ENCODE measurements at places on chromosomes 12 and 14.
A peak's percentile ranks its signal among the peaks of the same experiment; 100 is the strongest.

DNA sequence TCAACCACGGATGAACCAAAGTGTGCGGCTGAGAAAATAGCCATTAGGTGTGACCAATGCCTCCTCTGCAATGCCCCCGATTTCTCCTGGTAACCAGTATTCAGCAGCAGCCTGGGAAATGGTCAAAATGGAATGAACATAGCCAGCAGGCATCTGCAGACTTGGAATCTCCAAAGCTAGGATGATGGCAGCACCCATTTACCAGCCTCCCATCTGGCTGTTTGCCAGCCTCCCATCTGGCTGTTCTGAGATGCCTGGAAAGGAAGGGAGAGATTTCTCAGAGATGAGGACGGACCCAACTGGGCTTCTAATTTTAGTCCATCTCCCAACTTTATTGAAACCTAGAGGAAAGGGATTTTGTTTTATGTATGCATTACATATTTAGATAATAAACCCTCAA, 16.2 kb downstream of the CLMN start:
- no peak for DNase-seq

DNA sequence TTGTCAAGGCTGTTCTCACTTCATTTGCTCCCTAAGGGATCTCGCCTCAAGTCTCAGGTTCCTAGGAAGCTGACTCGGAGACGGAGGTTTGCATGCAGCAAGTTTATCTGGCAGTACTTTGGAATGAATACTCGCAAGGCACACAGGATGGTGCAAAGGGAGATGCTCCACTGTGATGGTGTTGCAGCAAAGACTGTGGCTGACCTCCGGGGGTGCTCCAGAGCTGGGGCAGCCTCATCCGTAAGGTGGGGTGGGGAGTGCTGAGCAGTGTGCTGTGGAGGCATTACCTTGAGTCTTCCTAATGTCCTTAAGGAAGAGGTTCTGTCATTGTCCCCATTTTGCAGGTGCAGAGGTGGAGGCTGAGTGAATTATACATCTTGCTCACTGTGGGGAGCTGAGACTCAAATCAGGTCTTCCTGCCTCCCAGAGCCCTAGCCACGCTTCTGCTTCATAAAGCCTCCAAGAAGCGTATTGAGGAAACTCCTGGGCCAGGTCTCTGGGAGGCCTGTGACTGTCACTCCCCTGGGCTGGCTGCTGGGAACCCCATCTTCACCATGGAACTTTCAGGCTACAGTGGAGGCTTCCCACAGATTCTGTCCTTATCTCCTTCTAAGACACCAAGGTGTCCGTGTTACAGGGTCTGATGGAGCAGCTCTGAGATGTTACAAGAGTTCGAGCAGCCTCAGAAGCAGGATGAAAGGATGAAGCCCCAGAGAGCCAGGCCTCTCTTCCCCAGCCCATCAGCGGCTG, 39.5 kb downstream of the GALNT16 start:
- no peak for DNase-seq

GRCh38 chr12:94180558-94181296, 32.4 kb downstream of the PLXNC1 start:
- peak; percentile 14 for DNase-seq

DNA sequence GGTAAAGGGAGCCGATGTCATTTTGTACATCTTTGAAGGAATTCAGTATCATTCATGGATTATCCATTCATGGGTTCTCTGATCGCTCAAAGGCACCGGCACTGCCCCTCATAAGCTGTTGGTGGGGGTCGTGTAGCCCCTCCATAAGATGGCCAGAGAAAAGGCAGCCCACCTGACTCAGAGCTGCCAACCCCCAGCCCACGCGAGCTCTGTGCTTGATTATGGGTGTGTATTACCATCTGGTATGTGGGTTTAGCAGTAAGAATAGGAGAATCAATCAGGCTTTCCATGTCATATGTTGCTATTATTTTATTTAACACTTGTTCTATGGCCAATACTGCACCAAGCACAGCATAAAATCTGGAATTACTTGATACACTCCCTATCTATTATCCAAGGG, 32.1 kb upstream of the AMIGO2 start:
- DNase-seq = no peak

DNA sequence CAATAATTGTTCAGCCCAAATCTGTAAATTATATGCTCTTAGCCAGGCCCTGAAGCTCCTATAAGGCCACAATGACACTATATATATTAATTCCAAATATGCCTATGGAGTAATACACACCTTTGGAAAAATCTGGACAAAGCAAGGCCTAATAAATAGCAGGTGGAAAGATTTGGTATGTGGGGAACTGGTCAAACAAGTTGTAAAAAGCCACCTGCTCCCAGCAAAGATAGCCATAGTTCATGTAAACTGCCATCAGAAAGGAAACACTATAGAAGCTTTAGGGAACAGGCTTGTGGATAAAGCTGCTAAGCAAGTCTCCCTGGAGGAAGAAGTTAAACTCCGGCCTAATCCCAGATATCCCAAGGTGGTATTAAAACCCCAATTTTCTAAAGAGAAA, 29.7 kb downstream of the PRMT8 start:
- no peak for DNase-seq

- DNase-seq = no peak
Observed at GRCh38 chr12:26523708-26524150, 309.3 kb downstream of the ITPR2 start.

- DNase-seq = no peak
Observed at GRCh38 chr14:54734966-54735365, 167.7 kb downstream of the GCH1 start.

DNA sequence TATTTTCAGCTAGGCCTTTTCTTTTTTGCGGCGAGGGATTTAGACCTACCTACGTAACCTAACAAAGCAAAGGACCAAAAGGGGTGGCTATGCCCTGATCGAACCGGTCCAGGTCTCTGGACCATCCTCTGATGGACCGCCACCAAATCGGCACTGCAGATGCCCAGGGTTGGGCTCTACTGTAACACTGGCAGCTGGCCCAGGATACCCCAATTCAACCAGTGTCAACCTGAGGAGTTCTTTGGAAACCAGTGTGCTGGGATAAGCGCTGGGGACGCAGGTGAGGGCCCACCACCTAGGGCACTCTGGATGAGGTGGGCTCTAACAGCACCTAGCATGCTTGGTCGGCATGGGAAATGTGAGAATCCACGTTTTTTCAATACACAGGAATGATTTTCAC, 32.2 kb downstream of the FBXO21 start:
- no peak for DNase-seq

DNA sequence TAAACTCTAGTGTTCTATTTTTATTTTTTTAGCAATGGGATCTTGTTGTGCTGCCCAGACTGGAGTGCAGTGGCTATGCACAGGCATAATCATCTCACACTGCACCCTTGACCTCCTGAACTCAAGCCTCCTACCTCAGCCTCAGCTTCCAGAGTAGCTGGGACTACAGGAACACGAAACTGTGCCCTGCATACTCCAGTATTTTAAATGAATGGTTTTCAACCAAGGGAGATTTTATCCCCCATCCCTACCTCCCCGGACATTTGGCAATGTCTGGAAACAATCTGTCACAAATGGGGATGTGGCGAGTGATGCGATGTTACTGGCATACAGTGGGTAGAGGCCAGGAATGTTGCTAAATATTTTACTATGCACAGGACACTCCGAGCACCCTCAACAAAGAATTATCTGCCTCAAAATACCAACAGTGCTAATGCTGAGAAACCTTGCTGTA, 2.1 kb downstream of the CBX5 start:
- DNase-seq = no peak

DNA sequence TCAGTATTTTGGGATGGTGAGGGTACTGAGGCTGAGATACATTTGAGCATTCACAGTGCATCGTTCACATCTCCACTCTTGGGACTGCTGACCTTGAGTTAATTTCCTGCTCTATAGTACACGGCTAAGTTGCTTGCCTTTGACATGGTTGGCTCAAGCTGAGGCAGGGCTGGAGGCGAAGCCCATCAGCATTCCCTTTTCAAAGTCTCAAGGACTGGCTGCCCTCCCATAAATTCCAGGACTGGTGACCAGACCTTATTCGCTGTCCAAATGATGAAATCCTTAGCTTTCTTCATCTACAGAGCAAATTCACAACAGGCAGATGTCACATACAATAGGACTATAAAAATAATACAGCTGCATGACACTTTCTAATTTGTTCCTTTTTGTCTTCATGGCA, 85.9 kb downstream of the SSPN start:
- no peak for DNase-seq

DNA sequence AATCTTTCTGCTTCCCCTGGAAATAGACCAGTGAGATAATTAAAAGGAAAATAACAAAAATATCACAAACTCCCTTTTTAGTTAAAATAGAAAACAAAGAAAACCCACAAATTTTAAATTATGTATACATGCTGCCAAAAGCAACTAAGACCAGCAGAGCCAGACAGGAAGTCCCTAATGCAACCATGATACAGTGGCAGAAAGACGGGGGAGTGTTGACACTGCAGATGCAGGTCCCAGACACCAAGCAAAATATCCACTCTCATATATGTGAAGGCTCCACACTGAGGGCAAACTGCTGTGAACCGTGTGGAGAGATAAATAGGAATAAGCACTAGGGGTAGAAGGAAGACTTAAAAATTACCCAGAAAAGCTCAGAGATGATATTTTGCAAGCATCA, 401.0 kb downstream of the BTG1 start:
- no peak for DNase-seq

GRCh38 chr14:65821224-65821753, 408.8 kb downstream of the FUT8 start:
- DNase-seq = no peak

- no peak for DNase-seq
Observed at GRCh38 chr12:67942724-67943123, 46.5 kb upstream of the IFNG-AS1 start.

DNA sequence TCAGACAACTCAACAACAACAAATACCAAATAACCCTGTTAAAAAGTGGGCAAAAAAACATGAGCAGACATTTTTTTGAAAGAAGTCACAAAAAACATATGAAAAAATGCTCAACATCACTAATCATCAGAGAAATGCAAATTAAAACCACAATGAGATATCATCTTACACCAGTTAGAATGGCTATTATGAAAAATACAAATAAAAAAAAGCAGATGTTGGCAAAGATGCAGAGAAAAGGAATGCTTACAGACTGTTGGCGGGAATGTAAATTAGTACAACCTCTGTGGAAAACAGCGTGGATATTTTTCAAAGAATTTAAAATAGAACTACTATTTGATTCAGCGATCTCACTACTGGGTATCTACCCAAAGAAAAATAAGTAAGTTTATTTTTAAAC, 114.0 kb downstream of the SLC38A4 start:
- DNase-seq = no peak

GRCh38 chr14:83300476-83301064, 1766.9 kb upstream of the SEL1L start:
- no peak for DNase-seq

DNA sequence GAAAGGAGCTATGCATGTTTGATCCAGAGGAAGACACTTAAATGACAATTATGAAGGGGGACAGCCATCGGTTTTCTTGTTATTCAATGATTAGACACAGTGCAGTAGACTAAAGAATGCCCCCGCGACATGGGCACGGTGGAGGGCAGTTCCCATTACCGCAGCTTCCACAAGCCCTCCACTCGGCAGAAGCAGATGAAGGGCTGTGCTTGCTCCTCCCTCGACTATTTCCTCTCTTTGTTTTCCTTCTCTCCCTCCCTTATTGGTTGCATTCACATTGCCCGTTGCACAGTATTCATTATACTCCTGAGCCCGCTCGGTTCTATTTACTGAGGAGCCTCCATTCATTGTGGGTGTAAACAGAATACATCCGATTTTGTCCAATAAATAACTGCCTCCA, 138.8 kb upstream of the RASSF8 start:
- no peak for DNase-seq

DNA sequence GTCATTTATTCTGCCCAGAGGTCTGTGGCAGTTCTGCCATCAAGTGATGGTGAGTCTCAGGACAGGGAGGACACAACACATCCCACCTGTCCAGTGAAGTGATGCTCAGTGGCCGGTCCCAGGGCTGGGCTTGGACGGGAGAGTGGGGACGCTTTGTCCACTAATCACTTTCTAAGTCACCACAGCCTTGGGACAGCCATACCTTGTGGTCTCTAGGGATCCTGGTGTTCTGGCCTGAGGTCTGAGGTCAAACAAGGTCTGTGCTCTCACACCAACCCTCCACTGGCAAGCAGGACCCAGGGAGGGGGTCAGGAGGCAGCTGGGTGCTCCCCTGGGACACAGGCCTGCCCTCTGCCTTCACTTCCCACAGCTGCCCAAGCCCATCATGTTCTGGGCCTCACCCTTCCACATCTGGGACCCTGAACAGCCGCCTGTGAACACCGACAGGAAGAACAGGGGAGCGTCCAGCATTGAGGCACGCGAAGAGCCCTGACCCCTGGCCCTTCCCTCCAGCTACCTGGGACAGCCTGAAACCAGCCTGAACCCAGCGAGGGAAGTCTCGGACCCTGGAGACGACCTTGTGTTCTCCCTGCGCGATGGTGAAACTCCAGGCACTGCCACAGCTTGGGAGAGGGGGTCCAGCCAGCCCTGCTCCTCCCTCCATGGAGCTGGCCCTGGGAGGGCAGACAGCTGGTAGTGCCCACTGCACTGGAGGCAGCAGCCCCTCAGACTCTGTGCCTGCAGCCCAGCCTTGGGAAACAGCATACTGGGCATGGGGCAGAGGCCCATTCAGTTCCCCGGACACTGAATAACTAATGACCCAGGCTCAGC, 19.7 kb upstream of the GPR132 start:
- no peak for DNase-seq

- DNase-seq = no peak
Observed at GRCh38 chr12:77031745-77032144, 33.6 kb downstream of the E2F7 start.

GRCh38 chr12:106115440-106115839, 23.3 kb downstream of the NUAK1 start:
- DNase-seq = no peak

DNA sequence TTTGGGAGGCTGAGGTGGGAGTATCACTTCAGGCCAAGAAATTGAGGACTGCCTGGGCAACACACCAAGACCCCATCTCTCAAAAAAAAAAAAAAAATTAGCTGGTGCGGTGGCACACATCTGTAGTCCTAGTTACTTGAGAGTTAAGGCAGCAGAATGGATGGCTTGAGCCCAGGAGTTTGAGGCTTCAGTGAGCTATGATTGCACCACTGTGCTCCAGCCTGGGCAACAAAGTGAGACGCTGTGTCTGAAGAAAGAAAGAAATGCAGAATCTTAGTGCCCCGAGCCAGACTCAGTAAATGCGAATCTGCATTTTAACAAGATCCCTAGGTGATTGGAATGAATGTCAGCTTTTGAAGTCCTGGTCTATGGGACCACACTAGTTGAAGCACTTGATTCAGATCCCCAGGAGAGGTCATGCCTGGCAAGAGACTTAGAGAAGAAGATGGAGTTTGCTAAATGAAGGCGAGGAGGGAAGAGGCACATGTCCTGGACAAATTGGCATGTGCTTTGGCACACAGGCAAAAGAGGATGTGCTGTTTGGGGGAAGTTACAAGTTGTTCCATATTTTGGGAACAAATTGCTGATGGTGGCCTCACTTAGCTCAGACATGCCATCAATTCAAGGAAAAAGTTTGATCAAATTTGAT, 56.6 kb downstream of the DRAM1 start:
- no peak for DNase-seq
